ENCODE measurements at places on chromosomes 3 and 15.

DNA sequence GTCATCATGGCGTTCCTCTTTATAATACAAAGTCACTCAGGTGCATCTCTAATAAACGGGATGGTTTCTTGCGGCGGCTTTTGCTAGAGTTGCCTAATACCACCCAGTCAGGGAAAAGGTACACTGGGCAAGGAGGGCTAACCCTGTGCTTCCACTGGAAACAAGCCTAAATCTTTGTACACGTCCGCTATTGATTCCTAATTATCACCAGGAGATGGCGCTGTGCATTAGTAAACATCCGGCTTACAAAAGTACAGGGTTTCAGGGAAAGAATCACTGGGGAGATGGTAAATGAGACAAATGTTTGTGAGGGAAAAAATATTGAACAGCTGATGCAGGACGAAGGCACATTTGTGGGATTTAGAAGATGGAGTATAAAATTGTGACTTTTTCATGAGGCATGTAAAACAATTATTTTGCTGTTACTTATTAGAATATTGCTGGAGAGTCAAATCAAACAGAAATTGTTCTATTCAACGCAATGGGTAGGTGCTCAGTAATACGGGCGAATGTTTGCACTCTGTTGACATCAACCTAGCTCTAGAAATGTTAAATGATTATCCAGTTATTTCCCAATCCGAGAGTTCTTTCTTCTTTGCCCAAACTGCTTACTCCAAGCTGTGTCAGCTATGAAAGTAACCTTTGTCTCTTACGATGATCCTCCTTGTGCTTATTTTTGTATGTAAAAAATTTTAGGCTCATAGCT is 50.6 kb downstream of the GMNC start:
- peak; percentile 41 for DNase-seq

- DNase-seq = peak; percentile 94
These were observed 37.2 kb downstream of the IL20RB start for GRCh38 chr3:136994772-136995516.

- DNase-seq = no peak
These were observed 2.7 kb downstream of the RPL15 start for GRCh38 chr3:23919628-23920027.

DNA sequence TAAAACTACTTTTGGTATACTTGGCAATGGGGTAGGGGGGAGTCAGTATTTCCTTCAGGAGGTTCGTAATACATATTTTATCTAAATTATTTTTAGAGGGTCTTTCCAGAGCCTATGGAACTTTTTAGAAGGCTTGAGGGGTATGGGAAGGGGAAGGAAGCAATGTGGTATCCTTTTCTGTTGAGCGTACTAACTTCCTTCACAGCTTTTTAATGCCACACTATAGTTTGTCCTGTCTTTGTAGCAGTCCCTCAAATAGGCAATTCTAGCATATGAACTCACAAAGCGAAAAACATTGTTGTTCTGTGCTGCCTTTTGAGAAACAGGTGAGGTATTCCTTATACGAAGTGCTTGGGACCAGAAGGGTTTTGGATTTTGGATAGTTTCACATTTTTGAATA is 22.3 kb upstream of the P2RY13 start:
- no peak for DNase-seq

GRCh38 chr3:45841420-45841756 is 531 bp downstream of the LZTFL1 start:
- no peak for DNase-seq

DNA sequence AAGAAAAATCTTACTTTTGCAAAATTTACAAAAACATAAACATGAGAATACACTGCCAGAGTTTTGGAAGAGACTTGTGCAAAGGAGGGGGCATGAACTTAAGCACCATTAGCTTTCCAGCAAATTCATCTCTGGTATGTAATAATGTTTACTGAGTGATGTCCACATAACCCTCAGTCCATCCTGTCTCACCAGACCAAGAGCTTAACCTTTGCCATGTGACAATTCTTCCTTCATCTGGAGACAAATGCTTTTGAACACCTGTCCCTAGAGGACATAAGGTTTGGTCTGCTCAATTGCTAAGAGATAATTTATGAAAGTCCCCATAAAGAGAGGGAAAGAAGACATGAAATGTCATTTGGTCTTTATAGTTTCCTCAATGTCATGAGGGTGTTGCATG is 412.3 kb downstream of the ERC2 start:
- DNase-seq = no peak

DNA sequence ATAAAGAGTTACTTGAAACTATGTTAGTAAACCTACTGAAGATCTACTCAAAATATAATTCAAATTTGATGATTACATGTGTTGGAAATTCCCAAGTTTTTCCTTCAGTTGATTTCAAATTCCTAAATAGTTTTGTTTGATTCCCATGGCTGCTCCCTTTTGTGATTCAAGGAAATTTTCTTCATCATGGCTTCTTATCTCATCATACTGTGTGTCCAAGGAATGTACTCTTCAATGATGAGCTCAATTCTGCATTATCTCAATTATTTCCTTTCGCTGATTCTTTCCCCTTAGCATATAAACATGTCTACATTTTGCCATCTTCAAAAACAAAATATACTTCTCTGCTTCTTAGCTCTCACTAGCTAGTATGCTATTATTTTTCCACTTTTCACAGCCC is 460.4 kb upstream of the NAALADL2 start:
- peak; percentile 67 for DNase-seq

DNA sequence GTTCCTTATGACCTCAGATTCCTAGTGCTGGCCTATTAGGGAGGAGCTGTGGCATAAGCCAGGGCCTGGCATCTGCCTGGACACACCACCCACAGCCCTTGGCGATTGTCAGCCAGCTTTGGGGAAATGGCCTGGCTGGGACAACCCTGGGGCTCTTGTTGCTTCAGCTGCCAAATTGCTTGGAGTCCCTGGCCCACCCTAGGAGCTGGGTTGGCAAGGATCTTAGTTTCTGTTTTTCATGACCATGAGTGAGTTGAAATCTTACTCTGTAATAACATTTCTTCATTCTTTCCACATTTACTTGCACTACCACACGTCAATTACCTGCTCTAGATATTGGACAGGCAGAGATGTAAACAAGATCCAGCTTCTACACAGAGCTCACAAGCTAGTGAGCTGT is 1.9 kb upstream of the MYZAP start:
- DNase-seq = no peak

DNA sequence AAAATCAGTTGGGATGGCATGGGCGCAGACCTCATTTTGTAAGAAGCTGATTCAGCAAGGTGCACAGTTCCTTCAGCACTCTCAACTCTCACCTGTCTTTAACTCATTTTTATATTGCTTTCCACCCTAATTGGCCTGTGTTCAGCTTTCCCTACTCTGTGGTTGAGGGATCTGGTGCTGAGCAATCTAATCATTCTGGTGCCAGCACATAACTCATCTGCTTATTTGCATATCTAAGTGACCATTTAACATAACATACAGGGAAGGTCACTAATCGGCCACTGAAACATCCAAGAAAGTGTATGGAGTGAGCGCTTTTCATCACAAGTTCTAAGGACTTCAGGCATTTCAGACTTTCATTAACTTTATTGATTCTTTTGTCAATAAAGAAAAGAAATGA is 303.4 kb upstream of the ROPN1 start:
- no peak for DNase-seq

DNA sequence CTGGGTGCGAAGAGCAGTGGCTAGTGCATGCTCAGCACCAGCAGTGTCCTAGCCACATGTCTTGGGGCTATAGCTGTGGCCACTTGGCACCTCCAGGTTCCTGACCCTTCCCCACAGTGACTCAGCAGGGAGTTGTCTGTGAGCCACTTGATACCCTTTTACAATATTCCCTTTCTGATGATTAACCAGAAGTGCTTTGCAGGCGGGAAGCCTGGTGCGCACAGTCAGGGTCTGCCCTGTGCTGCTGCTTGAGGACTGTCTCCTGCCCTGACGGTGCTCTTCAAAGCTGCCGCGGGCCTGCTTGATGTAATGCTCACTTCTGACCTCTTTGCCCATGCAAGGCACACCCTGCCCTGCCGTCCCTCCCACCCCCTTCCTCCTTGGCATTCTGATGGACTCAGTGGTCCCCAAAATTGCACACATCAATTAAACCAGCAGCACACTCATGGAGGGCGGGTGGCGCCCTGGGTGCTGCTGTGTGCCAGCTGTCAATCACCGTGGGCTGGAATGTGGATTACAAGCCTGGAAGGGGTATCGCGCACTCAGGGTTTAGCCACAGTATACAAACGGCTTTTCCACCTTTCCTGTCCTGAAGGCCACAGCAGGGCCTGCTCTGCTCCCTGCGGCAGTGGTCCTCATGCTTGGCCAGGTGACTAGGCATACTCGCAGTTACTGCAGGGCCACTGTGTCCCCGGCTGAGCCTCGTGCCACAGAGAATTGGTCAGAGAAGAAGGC is 40.9 kb upstream of the PCSK6 start:
- no peak for DNase-seq

DNA sequence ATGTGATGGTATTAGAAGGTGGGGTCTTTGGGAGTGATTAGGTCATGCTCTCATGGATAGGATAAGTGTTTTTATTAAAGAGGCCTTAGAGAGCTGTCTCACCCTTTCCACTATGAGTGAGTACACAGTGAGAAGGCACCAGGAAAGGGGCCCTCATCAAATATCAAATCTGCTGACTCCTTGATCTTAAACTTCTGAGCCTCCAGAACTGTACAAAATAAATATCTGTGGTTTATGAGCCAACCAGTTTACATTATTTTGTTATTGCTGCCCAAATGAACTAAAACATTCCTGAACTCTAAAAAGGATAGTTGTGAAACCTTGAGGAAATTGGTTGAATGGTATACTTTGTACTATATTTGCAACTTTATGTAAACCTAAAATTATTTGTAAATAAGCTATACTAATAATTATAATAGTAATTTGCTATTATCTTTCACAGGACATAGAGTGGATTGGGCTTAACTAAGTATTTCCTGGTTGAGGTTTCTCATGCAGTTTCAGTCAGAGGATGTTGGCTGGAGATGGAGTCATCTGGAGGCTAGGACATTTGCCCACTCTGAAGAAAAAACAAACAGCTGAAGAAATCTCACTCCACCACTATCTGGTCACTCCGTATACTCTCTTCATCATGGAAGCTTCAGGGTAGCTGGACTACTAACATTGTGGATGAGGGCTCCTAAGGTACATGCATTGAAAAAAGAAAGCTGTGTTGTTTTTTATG is 1068.6 kb upstream of the CADM2 start:
- DNase-seq = no peak

Measured in NCI-H226 (cell line).